ENCODE measurements at places on chromosomes 11 and 22.

- no peak for DNase-seq
Observed at GRCh38 chr22:22397292-22397870, 111.2 kb downstream of the ZNF280B start.

- no peak for DNase-seq
Observed at GRCh38 chr22:48918585-48919186, 909.0 kb downstream of the BRD1 start.

DNA sequence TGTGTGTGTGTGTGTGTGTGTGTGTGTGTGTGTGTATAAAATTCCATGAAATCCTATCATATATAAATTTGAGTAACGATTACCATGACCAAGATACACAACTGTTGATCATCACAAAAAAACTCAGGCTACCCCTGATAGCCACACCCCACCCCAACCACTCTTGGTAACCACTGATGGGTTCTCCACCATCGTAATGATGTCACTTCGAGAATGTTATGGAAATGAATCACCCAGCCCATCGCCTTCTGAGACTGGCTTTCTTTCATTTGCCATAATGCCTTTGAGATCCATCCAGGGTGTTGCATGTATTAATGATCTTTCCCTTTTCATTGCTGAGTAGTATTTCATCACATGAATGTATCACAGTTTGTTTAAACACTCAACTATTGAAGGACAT, 496.0 kb downstream of the MIAT start:
- no peak for DNase-seq

DNA sequence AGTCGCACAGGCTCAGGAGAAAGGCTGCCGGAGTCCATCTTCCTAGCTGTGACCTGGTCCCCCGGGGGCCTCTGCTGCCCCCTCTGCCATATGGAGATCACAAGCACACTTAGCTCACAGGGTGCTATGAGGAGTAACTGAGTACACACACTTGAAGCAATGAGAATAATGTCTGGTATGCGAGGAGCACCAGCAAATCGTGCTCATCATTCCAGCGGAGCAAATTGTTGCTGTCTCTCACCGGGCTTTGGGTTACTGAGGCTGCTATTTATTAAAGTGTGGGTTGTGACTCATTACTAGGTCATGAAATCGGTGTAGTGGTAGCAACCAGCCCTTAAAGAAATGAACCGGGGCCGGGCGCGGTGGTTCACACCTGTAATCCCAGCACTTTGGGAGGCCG, 48.1 kb upstream of the EIF3D start:
- no peak for DNase-seq

DNA sequence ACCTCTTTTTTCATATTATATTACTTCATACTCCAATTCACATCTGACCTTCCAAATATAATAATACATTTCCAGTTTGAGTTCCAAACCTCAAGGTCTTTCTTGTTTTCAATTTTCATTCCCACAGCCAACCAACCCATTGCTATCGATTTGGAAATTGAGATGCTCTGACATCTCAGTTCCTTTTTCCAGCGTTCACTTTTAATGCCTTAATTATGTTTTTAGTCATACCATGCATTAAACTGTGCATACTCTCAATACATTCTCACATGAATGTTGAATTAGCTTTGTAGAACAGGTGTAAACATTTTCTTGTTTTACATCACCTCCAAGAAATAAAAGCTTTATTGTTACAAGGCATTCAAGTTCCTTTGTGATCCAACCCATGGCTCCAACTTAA, 294.2 kb upstream of the ANO3 start:
- DNase-seq, result no peak

- DNase-seq, result no peak
Observed at GRCh38 chr11:36412781-36413383, 97.2 kb downstream of the TRAF6 start.

- DNase-seq, result no peak
Observed at GRCh38 chr11:45807792-45808238, 2.9 kb downstream of the SLC35C1 start.

- no peak for DNase-seq
Observed at GRCh38 chr22:26534171-26534855, 22.0 kb upstream of the TFIP11 start.

- no peak for DNase-seq
Observed at GRCh38 chr11:6932145-6932544, 5.9 kb downstream of the ZNF215 start.

DNA sequence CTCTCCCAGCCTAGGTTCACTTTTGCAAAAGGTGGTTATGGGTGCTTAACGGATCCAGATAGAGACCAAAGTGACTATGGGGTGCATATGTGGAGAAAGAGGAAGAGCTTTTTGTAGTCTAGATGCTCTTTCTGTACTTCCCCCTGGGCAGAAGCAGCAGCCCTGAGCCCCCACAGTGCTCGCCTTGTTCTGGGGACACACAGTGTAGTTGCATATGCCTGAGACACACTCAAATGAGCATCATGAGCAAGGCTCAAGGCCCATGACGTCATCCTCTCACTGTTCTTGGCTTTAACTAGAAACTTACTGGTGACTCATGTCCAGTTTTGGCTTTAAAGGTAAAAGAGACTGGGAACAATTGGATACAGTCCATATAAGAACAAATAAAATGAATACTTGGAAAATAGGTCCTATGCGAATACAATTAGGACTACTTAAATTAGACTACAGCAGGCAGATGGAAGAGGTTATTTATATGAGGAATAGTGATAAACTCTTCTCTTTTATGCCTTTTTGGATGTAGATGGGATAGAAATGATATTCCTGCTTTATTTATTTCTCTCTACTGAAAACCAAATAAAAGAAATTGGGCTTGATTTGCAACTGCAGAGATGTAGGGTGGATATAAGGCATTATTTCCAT, 20.1 kb upstream of the PEX26 start:
- DNase-seq, result no peak

- DNase-seq, result no peak
Observed at GRCh38 chr22:35622191-35622913, 5.2 kb upstream of the MB start.

- DNase-seq, result no peak
Observed at GRCh38 chr22:21103633-21104032, 57.9 kb downstream of the LRRC74B start.

GRCh38 chr11:78406568-78407196, 10.9 kb downstream of the GAB2 start:
- DNase-seq, result no peak

DNA sequence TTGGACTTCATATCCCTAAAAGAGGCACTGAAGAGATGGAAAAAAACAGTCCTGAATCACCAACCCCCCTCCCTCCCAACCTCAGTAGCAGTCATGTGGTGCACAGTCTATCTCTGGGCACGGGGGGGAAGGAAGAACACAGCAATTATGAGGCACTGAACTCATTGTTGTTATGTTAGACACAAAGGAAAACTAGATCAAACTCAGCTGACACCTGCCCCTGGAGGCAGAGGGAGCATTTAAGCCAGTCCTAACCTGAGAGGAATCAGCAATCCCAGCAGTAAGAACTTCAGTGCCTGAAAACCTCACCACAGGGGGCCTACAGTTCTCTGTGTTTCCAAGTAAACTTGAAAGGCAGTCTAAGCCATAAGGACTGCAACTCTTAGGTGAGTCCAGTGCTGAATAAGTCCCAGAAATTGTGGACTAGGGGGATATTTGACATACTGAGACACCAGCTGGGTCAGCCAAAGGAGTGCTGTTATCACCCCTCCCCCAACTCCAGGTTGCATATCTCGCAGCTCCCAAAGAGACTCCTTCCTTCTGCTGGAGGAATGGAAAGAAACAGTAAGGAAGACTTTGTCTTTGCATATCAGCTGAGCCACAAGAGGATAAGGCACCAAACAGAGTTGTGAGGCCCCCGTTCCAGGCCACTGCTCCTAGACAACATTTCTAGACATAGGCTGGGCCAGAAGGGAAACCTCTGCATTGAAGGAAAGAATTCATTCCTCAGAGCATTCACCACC, 72.5 kb downstream of the GLYATL1 start:
- DNase-seq, result no peak

DNA sequence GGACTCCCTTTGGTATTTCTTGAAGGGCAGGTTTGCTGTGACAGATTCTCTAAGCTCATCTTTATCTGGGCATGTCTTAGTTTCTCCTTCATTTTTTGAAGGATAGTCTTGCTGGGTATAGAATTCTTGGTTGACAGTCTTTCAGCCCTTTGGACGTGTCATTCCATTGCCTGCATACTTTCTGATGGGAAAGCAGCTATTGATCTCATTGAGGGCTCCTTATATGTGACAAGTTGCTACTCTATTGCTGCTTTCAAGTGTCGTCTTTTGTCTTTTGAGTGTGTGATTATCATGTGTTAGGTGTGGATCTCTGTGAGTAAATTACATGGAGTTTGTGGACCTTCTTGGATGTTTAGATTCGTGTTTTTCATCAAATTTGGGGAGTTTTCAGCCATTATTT, 21.9 kb downstream of the IGHMBP2 start:
- DNase-seq, result no peak

GRCh38 chr11:47448566-47449427, at the start of gene RAPSN:
TSS of gene RAPSN (minus strand) at chr11:47449136. CDS start at chr11:47448964, 172 bp downstream.
- DNase-seq, result no peak

- no peak for DNase-seq
Observed at GRCh38 chr22:45502215-45503049, at the start of gene FBLN1. TSS of gene FBLN1 (plus strand) at chr22:45502883. CDS start at chr22:45502986, 103 bp downstream.

Data from CD4-positive, alpha-beta T cell treated with Interleukin-1 beta for 1 hour (primary cell).